ENCODE measurements at places on chromosomes 2 and 18.

DNA sequence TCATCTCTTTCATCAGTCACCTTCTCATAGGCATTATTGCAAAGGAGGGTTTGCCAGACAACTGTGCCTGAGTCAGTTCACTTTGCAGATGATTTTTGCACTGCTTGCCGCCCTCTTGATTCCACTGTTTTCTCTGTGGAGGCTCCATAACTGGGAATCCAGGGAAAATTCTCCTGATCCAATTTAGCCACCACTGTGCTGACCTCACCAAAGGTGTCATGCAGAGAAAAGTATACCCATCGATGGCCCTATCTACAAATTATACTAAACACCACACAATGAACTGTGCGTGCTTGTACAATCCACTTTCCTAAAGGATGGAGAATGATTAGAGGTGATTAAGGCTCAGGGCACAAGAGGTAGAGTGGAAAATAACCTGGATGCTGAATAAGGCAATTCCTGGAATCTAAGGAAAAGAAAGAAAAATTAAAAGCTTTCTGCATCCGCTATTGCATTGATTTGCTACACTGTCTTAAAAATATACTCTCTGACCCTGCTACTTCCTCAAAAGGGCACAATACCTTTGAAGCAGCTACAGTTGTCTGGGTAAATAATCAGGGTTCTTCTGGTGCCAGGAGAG lies 409.4 kb downstream of the RIT2 start:
- no peak for DNase-seq

GRCh38 chr2:30758191-30758651 lies 49.0 kb downstream of the CAPN13 start:
- no peak for DNase-seq

- DNase-seq = no peak
Measured at GRCh38 chr18:3914109-3914508, 464.1 kb downstream of the TGIF1 start.

GRCh38 chr2:136117909-136118818 lies at the start of gene CXCR4:
Gene CXCR4 (minus strand): TSS chr2:136118149. CDS start chr2:136118060, 89 bp downstream.
- DNase-seq = peak; percentile 73

- no peak for DNase-seq
Measured at GRCh38 chr18:21345840-21346239, 103.8 kb downstream of the GREB1L start.

GRCh38 chr2:173395567-173396351 lies 41.1 kb downstream of the CDCA7 start:
- no peak for DNase-seq

GRCh38 chr18:11533942-11534496 lies 75.4 kb upstream of the SLC35G4 start:
- DNase-seq = no peak

DNA sequence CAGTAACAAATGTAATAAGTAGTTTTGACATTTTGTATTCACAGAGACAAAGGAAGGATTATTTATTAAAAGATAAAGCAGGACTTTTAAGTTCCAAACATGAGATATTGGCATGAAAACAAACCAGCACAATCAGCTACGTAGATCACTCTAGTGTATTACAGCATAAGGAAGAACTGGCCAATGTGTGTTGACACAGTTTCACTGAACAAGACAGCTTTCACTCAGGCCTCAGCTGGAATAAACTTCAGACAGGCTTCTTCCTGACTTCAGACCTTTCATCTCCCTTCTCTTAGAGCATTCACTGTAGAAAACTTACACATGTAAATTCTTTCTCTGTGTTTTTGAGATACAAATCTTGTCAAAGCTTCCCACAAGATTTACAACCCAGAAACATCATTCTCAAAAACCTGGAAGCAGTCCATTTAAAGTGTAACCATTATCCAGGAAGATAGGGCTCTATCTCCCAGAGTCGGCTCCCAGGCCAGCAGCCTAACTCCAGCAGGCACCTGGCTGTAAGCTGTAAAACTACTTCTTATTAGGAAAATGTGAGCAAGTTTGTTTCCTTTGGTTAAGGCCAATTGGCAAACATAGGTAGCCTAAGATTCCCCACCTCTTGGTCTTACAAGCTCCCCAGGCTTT lies 768.3 kb upstream of the CDH7 start:
- no peak for DNase-seq

DNA sequence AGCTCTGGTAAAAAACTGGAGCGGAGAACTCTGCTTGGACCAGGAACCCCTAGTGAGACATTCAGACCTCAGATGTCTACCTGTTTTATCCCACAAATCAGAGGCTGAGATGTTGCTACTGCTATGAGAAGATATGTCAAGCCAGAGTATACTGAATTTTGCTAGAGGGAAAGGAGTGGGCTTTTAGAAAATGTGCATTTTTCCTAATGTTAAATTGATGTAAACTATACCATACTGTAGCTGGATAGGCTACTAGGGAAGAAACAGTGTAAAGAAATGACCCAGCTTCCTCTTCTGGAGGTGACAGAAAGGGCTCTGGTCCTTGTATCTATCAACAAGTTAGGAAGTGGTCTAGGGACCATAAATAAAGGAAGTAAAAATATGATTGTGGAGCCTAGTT lies 65.0 kb downstream of the SLC39A10 start:
- DNase-seq = no peak

GRCh38 chr2:226216575-226216974 lies 583.0 kb downstream of the IRS1 start:
- DNase-seq = no peak

DNA sequence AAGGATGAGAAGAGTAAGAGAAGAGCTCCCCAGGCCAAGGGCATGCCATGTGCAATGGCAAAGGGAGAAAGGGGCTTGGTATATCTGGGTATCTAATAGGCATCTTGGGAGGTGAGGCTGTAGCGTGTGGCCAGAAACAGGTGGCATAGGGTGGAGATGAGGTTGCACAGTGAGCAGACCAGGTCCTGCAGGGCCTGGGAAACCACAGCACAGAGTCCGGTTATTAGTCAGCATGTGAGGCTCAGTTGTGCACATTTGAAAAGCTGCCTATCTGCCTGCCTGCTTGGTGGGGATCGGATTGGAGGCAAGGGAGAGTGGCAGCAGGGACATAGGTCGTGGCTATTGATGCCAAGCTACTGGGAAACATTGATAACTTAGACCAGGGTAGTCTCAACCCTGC lies 190.6 kb downstream of the TPGS2 start:
- no peak for DNase-seq

DNA sequence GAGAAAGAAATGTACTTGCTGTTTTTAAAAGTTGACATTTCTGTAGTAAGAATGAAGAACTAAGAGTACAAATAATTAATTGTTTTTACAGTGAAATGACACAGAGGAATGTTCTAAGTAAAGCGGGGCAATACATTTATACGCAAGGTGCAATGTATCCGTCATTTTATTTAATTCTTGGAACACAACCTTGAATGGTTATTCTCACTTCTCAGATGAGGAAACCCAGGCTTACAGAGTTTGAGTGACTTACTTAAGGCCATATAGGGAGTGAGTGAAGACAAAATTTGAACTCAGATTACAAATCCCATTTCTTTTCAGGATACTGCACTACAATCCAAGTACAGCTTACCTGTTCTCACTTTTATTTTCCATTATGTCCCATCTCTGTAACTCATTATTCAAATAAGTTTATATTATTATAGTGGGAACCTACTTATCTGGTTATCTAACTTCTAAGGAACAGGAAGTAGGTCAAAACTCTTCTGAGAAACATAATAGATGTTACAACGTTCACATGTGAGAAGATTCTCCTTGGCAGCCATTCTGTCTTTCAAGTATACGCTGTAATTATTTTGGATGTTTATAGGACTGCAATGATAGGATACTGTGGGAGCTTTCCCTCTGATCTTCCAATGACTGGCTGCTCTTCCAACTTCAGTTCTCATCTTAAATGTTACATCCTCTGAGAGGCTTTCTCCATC lies 12.3 kb upstream of the STK17B start:
- DNase-seq = no peak

- DNase-seq = no peak
Measured at GRCh38 chr2:42907835-42908234, 115.5 kb upstream of the HAAO start.

DNA sequence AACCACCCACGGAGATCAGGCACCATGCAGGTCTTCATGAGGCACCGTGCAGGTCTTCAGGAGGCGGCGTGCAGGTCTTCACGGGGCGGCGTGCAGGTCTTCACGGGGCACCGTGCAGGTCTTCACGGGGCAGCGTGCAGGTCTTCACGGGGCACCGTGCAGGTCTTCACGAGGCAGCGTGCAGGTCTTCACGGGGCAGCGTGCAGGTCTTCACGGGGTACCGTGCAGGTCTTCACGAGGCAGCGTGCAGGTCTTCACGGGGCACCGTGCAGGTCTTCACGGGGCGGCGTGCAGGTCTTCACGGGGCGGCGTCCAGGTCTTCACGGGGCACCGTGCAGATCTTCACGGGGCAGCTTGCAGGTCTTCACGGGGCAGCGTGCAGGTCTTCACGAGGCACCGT lies 350.4 kb upstream of the PKDCC start:
- no peak for DNase-seq

GRCh38 chr2:44906972-44907371 lies 34.5 kb upstream of the SIX3 start:
- DNase-seq = no peak

DNA sequence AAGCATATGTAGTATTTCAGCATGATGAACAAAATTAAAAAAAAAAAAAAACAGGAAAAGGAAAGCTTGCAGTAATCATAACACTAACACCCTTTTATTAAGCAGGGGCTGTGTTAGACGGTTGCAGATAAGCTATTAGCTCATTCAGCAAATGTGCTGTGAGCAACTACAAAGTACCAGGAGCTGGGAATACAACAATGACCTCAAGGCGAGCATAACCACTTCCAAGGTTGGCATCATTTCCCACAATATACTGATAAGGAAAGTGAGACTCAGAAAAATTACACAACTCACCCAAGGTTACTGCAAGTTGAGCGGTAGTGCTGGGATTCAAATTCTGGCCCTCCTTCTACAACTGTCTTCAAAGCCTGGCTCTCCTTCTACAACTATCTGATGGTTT lies 38.2 kb upstream of the ACTR3 start:
- DNase-seq = no peak

DNA sequence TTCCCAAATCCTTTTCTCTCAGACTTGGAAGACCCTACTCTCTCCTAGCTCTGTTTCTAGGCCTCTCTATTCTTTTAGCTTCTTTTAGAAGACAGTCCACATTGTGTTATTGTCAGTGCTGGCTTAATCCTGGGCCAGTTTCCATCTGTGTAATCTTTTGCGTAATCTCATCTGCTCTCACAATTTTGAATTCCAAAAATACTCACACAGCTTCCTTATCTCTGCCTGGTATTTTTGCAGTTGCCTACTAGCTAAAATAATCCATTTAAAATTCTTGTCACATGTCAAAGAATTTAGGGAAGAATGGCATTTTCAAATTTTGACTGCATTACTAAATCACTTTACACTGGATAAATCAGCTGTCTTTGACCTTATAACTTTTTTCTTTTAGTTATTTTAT lies 200.6 kb upstream of the MEX3C start:
- peak; percentile 75 for DNase-seq

GRCh38 chr2:190210471-190210870 lies 109.2 kb downstream of the HIBCH start:
- DNase-seq = no peak

GRCh38 chr2:238731961-238732360 lies 115.9 kb upstream of the TWIST2 start:
- DNase-seq = no peak

GRCh38 chr2:130368786-130369185 lies 12.9 kb downstream of the PTPN18 start:
- DNase-seq = no peak

GRCh38 chr2:29281086-29281915 lies 166.1 kb downstream of the CLIP4 start:
- DNase-seq = peak; percentile 85

- DNase-seq = no peak
Measured at GRCh38 chr2:145273840-145274239, 753.9 kb upstream of the ZEB2 start.

DNA sequence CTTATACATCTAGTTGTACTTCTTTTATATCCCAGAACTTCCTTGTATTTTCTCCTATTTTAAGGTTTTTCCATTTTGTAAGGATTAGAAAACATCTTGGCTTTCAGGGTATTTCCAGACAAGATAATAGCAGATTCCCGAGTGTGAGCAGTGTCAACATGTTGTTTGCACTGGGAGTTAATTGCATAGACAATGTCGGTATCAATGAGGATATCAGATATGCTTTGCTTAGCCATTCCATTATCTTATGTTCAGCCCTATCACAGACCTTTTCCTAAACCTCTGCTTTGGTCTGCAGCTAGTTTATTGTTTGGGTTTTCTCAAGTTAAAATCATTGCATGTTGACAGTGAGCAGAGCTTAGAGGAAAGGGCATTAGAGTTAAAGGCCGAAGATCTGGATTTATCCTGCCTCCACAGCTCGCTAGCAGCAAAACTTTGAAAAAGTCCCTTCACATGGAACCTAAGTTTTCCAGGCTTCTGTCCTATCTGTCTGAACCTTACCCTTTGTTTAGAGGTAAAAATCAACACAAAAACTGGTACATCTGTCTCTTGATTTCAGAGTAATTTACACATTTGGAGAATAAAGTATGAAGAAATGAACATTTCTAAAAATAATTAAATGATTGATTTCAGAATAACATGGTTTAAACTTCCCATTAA lies 355.4 kb downstream of the KIAA1328 start:
- DNase-seq = no peak

DNA sequence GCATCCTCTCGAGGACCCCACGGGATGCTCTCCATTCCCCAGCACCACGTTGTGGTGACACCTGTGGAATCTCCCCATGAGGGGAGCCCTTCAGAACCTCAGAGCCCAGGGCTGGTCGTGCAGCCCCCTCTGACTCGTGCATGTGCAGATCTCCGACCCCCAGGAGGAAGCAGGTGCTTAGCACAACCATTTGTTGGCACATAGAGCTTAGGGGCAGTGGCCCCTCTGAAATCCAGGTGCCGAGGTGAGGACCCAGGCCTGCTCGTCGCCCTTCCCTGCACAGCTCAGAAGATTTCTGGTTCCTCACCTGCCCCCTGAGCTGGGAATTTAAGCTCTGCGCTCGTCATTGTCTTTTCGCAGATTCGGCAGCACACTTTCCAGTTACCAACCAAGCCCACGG lies 1.3 kb upstream of the OTOS start:
- no peak for DNase-seq

DNA sequence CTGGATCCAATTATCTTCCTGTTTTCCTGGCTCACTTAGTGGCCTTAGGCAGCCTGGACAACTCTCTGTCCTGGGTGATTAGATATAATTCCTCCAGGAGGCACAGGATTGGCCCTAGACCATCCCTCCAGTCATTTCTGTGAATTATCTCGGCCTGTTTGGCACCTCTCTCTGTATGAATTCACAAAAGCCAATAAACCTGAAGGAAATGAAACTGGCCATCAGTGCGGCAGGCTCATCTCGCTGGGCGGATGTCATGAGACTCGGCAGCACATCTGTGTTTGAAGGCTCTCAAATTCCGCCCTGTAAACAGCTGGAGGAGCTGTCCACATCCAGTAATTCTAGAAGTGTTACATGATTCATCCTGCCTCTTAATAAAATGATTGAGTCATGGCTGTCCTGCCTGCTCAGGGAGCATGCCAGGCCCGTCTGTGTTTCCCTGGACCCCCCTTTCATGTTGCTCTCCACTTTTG lies 38.6 kb downstream of the ACOXL start:
- no peak for DNase-seq

- no peak for DNase-seq
Measured at GRCh38 chr2:150088538-150088937, 398.9 kb downstream of the RND3 start.
